ENCODE measurements at places on chromosomes 4 and X.

GRCh38 chr4:35604724-35605123 is 639.6 kb downstream of the ARAP2 start:
- DNase-seq: no peak

GRCh38 chr4:136150046-136150445 is 1382.2 kb downstream of the PCDH18 start:
- DNase-seq: no peak

- DNase-seq: no peak
These were observed 47.1 kb upstream of the PPP2R3B start for GRCh38 chrX:433771-434170.

- DNase-seq: no peak
These were observed 337.3 kb downstream of the CENPC start for GRCh38 chr4:67207941-67208441.

DNA sequence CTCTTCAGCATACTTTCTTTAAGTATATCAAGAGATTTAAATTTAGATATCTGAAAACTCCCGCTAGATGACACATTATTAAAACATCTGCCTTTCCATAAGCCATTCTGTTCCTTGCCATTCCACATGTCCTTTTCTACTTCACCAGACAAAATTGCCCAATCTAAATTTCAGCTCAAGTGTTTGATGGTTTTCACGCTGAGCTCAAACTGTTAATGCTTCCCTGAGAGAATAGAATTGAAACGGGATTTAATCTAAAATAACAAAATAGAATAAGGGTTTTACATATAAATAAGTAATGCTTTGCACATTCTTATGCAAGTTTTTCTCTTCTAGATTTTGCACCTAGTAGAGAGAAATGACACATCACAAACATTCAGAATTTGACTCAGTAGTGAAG is 764.5 kb upstream of the TENM3 start:
- no peak for DNase-seq

GRCh38 chr4:85565761-85566480 is 91.0 kb downstream of the ARHGAP24 start:
- no peak for DNase-seq

DNA sequence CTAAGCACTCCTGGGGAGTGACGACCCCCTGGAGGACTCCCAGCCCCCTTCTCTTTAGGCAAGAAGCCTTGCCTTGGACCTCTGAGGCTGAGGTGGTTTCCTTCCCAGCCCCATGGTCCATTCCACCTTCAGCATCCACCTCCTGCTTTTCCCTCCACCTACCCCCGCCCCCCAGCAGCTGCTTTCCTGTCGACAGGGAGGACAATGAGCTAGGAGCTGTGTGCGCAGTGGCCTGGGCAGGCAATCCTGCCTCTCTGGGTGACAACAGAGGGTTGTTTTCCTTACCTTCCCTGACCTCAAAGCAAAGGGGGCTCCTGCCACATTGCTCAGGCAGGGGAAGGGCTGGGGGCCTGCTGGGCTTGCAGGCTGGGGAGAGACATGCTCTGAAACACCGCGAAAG is 123.5 kb downstream of the BCOR start:
- DNase-seq: no peak

GRCh38 chr4:22869235-22869634 is 176.5 kb downstream of the GBA3 start:
- DNase-seq: no peak

All from suppressor macrophage (primary cell).